Inflammatory macrophage treated with lipopolysaccharide for 1 hour (primary cell): ENCODE measurements at places on chromosomes 6 and 20.

- DNase-seq: no peak
These were observed 33.4 kb upstream of the IL17A start for GRCh38 chr6:52152711-52153160.

DNA sequence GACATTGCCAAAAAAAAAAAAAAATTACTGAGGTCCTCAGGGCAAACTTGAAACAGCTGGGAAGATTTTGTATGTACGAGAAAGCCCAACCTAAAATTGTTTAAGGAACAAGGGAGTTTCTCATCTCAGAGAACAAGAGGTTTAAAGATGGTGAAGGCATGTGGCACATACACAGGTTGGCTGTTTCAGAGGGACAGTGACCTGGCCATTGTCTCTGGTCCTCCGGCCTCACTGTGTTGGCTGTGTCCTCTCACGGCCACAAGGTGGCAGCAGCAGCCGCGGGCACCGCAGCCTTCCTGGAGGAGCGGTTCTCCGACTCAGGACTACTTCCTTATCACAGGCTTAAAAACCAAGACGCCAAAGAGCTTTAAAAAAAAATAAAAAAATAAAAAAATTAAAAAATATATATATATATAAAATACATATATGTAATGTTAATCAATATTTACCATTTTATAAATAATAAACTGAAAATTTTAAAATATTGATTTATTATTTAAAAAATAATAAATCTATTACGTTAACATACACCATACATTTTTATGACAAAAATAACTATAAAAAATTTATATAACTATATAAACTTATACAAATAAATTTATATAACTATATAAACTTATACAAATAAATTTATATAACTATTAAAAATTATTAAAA is 52.8 kb downstream of the GTF2H5 start:
- DNase-seq: peak; percentile 89

DNA sequence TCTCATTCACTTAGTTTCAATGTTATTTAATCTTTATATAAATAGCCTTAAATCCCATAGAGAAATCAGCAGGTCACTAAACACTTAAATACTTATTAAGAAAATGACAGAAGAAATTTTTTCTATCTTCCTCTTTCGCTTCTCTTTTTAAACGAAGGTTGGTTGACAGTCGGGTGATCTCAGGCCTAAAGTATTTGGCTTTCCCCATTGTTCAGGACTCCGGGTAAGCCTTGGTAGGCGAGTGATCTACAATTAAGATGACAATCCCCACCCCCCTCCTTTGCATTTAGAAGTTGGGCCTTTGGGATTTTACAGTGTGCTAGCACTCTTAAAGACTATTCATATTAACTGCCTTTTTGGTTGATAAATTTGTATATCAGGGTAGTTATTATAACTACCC is 19.7 kb upstream of the UTRN start:
- peak; percentile 74 for DNase-seq

DNA sequence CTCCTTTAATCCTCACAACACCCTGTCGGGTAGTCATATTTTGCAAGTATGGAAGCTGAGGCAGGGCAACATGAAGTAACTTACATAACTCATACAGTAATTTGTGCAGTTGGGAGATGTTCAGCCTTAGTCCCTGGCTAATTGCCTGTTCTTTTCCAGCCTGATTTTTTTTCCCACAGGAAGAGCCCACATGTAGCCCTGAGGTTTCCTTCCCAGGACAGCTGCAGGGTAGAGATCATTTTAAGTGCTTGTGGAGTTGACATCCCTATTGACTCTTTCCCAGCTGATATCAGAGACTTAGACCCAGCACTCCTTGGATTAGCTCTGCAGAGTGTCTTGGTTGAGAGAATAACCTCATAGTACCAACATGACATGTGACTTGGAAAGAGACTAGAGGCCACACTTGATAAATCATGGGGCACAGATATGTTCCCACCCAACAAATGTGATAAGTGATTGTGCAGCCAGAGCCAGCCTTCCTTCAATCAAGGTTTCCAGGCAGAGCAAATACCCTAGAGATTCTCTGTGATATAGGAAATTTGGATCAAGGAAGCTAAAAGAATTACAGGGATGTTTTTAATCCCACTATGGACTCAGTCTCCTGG is 5.0 kb upstream of the BTN2A1 start:
- DNase-seq: no peak

GRCh38 chr6:81561071-81561564 is 191.4 kb downstream of the TENT5A start:
- DNase-seq: no peak

- DNase-seq: no peak
These were observed at the start of gene THBS2 for GRCh38 chr6:169253337-169254238. Gene THBS2 (minus strand): TSS chr6:169253846. CDS start chr6:169250784, 3,062 bp downstream.

GRCh38 chr20:35290186-35290886 is 1.9 kb downstream of the FAM83C start:
- no peak for DNase-seq

- DNase-seq: peak; percentile 40
These were observed 3.6 kb upstream of the PHF1 start for GRCh38 chr6:33407132-33407718.

DNA sequence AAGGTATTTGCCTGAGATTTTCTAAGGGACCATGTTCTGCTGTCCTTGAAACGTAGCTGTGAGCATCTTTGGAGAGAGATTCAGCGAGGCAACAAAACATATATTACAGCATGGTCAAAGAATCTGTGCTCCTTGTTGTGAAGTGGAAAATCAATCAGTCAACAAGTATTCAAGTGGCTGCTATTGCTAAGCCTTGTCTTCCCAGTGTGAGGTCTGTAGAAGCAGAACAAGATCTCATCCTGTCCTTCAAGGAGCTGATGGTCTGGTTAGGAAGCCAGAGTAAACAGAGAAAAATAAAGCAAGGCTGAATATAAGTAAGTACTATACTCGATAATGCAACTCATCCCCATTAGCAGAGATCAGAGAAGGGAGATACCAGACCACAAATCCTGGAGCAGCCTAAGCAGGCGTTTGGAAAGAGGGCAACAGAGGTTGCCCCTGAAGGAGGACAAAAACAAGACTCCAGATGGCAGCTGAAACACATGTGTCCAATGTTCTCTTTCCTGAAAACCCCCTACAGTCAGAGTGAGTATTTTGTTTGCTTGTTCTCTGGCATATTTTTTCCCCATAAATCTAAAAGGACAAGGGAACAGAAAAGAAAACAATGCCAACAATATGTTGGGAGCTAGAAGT is 392.0 kb downstream of the SYNE1 start:
- DNase-seq: no peak

- no peak for DNase-seq
These were observed 8.9 kb downstream of the NT5E start for GRCh38 chr6:85458782-85459181.

- DNase-seq: no peak
These were observed 222.7 kb upstream of the OPRM1 start for GRCh38 chr6:153816366-153816765.

DNA sequence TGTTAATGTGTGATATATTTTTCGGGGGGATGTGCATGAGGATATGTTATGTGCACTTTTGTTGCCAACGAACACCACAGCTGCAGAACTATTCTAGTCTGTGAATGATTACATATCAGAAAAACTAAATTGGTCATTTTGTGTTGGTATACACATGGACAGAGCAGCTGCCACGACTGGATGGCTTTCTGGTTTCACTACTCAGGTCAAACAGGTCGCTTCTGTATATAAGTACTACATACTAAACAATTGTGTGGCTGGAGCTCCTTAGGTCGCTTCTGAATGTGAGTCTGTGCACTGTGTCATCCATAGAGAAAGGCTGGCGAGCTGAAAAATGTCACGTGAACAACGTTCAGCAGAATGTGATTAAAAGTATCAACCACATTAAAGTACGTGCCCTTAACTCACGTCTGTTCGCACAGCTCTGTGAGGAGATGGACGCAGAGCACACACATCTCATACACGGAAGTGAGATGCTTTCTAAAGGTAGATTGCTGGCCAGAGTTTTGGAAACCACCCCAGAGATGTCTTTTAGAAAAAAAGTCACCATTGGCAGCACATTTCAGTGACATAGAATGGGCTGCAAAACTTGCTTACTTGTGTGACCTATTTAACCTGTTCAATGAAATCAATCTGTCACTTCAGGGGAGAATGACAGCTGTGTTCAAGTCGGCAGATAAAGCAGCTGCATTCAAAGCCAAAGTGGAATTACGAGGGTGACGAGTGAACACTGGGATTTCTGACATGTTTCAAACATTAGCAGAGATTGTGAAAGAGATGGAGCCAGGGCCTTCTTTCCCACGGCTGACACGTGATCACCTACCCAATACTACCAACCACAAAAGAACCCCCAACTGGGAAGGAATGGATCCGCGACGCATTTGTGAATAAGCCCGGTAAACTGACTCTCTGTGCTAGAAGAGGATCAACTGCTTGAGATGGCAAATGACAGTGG is 176.6 kb downstream of the PDE10A start:
- no peak for DNase-seq

- no peak for DNase-seq
These were observed 14.9 kb upstream of the HDDC2 start for GRCh38 chr6:125316621-125317020.

GRCh38 chr6:63319939-63320338 is at the start of gene LGSN:
Gene LGSN (minus strand): TSS chr6:63319983. CDS start chr6:63319943, 40 bp downstream.
- no peak for DNase-seq

DNA sequence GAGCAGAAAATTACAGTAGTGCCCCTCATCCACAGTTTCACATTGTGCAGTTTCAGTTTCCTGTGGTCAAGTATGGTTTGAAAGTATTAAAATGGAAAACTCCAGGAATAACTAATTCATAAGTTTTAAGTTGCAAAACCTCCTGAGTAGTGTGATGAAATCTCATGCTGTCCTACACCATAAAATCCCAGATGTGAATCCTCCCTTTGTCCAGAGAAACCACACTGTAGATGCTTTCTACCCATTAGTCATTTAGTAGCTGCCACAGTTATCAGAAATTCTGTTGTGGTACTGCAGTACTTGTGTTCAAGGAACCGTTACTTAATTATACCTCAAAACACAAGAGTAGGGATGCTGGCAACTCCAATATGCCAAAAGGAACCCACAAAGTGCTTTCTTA is 74.7 kb downstream of the PTCHD4 start:
- DNase-seq: peak; percentile 46

GRCh38 chr6:89139509-89140346 is 6.1 kb upstream of the PM20D2 start:
- no peak for DNase-seq

DNA sequence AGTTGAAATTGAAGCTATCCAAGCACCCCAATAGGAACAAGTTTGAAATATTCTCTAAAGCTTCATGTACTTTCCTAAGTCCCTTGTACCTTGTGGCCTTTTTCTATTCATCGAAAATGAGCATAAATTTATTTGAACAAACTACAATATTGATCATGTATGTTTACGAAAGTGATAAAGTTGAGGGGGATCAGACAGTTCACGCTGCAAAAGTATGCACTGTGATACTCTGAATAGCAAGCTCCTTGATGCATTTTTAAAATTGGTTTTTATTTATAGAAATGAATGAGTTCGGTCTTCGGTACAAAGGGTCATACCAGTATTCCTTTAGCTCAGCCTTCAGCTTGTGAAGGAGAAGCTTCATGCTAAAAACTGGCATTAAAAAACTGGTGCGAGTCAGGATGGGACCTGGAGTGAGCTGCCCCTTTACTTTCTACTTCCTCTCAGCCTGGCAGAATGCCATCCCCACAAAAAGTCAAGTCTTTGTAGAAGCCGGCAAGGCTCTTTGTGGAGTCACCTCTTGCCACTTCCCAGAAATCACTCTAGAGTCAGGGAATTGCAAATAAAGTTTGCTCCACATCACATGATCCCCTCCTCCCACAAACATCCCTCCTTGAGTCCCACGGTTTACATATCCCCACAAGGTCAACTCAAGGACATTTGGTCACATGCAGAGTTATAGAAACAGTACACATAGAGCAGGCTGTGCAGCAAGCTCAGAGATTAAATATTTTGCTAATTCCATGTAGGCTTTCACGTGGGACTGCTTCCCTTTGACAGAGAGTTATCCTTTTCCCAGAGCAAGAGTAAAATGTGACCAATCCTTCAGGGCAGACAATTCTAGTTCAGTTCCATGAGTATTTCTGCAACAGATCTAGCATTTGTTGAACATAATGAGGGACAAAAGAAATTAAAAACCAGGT is 34.6 kb upstream of the ADGRF1 start:
- no peak for DNase-seq

GRCh38 chr6:139833592-139833991 is 459.1 kb upstream of the CITED2 start:
- no peak for DNase-seq

DNA sequence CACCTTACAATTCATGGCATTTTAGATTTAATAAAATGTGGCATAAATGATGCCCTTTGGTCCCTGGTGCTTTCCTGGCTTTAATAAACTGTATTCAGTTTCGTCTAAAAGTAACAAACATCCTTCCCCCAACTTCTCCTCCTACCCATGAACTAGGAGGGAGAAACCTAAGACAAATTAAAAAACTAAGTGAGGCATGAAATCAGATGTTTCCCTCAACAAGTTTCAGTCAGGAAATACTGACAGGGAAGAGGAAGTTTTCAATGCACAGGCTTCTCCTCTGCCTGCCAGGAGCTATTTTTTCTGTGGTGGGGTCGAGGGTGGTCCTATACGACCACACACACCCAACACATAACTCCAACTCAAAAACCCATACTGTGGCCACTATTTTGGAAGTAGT is 10.0 kb downstream of the HBS1L start:
- peak; percentile 5 for DNase-seq

DNA sequence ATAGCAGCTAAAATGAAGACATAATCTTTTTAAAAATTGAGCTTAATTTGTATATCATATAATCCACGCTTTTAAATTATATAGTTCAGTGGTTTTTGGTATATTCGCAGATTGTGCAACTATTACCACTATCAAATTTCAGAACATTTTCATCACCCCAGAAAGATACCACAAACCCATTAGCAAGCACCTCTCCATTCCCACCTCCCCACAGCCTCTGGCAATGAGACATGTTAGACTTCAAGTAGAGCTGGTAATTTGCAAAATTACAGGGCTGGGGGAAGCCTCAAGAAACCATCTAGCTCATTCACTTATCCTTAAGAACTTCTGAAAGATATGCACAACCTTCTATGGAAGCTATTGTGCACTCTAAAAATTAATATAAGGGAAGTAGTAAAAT is 37.2 kb downstream of the TRMT6 start:
- DNase-seq: no peak
